Ecto neural progenitor cell (in vitro differentiated cells): ENCODE measurements at places on chromosomes 6 and 20.

DNA sequence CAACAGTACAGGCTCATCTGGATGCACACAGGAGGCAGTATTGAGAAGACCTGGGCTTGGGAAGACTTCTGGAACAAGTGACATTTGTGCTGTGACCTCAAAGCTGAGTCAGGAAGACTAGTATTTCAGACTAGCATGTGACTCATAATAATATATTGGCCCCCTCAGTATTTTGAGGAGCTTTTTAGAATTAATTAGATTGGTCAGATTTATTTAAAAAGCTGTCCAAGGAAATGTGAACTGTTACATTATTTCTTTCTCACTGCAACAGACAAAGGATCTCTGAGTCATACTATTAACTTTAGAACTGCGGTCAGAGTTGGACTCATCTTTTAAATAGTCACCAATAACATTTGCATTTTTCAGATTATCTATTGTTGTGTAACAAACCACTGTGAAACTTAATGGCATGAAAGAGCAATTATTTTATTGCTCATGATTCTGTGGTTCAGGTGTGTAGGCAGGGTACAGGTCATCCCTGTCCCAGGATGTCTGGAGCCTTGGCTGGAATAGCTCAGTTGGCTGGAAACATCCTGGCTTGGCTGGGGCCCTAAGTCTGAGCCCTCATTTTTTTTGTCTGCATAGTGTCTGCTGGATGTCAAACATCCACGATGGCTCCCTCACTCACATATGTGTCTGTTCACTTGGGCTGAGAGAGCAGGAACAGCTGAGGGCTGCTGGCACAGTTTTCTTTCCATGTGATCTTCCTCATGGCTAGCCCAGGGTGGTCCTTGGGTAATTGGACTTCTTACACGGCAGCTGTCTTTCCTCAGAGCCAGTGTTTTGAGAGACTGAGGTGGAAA, 46.9 kb downstream of the MAP3K4 start:
- DNase-seq: no peak

DNA sequence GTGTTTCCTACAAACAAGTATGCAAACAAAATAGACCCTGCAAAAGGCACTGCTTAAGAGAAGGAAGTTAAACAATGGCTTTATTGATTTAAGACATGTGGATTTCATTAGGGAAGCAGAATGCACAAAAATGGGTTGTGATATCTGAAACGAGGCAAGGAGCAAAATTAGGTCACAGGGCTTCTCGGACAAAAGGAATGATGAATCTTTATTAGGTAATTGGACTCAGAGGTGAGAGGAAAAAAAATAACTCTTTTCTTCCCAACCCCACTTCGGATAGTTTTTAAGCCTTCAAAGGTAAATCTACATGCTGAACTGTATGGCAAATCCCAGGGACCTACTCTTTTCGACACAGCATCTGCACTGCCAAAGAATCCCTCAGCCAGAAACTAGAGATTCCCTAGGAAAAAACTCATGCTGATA, 183.0 kb upstream of the TAB2 start:
- no peak for DNase-seq

DNA sequence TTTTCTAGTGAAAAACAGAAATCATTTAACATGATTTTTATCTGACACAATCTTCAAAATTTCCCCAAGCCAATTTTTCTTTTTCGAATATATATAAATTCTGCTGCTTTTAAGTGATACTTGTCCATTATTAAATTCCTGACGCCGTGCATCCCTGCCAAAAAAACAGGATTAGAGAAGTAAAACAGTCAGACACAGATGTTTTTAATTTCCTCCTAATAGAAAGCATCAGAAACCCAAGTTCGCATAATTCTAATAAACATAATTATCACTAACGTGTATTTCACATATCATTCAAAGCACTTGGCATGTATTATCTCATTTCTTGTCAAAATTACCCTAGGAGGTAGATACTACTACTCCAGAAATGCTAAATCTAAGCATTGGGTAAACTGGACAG, 179.5 kb downstream of the ZFP64 start:
- no peak for DNase-seq

DNA sequence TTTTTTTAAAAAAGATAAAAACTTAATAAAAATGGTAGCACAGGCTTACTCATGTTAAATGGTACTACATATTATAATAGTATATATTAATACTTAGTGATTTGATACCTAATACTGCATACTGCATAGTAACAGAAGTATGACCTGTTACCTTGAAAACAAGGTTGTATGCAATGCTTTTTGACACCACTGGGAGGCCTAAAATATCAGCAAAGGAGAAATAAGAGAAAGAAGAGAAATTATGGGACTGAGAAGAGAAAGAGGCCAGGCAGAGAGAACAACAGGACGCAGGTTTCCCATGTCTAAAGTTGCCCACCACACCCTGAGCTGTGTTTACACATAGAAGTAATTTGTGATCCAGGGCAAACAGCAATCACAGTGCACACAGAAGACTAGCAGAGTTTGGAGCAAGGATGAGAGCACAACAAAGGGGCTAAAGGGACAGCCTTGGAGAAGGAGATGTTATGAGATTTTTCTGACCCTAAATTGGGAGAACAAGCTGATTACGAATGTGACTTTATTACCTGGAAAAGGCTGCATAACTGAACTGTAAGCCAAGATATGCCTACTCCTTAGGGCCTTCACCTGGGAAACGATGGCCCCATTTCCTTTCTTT, 73.2 kb downstream of the ROS1 start:
- DNase-seq: no peak

GRCh38 chr6:15663130-15663871, 473 bp upstream of the DTNBP1 start:
- no peak for DNase-seq

DNA sequence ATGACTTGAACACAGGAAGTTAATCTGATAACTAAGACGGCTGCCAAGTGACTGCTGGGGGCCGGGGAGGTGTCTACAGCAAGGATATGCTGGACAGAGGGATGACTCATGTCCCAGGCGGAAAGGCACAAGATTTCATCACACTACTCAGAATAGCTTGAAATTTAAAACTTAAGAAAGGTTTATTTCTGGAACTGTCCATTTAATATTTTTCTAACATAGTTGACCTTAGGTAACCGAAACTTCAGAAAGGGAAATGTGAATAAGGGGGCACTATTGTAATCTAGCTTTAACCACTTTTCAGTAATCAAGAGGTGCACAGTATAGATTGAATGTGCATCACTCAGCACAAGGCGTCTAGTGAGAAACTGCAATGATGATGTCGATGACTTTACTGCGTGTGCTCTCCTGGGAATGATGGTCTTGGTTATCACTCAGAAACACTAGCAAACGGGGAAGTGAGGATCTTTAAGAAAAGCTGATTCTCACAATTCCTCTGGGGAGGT, 171.5 kb downstream of the QKI start:
- no peak for DNase-seq

DNA sequence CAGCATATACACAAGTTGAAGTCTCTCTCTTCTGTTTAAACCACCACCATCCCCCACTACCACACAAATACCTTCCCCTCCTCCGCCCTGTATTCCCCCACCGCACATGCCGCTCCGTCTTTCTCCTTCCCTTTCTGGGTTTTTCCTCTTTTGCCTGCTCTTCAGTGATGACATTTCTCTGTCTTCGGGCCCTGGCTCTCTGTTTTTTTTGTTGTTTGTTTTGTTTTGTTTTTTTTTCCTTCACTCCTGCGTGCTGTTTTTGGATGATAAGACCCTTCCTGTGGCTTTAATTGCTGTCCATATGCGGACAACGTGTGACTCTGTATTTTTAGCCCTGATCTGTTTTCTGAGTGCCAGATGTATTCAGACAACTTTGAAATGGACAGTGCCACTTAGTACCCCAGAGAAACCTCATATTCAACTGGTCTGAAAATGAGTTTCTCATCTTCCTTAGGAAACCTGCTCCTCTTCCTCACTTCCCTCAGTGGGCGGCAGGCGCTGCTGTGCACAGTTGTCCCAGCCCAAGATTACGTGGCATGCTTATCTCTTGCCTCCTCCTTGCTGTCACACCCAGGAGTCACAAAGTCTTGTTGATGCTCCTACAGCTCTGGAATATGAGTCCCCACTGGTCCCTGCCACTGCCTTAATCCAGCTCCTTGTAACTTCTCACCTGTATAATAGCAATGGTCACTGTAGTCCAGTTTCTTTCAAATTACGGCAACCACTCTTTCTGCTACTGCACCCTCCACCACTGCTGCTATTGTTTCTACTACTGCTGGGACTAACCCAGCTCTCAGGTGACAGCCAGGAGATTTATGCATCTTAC, 8.2 kb downstream of the PPP1R14C start:
- no peak for DNase-seq

DNA sequence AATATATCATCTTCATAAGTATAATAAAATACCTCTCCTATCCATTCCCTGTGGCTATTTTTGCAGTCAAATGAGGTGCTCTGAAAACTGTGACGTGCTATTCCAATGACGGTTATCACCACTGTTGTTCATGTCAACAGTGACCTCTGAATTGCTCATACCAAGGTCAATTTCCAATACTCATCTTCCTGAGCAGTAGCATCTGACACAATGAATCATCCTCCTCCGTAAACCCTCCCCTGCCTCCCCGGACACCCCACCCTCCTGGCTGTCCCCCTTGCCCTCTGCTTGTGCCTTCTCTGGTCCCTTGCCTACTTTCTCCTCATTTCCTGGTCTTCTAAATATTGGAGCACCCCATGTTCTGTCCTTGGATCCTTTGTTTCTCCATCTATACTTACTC, 77.7 kb upstream of the SLC22A23 start:
- DNase-seq: peak; percentile 13
